ENCODE measurements at places on chromosomes 11 and 22. TPM values are rescaled to one million over a fixed set of nuclear protein-coding genes. Genes with fewer than 3 reads are reported as not detected.

The PGM2L1 gene
- 6.7 TPM for polyA plus RNA-seq

The VSIG2 gene
- polyA plus RNA-seq, result 5.0 TPM

The BTBD18 gene
- polyA plus RNA-seq, result 0.09 TPM

The TSKU gene
- polyA plus RNA-seq, result 26.6 TPM

The BSCL2 gene
- 38.6 TPM for polyA plus RNA-seq

The UBE2L3 gene
- 54.9 TPM for polyA plus RNA-seq

The SYT12 gene
- 0.06 TPM for polyA plus RNA-seq

The LRRC56 gene
- 2.4 TPM for polyA plus RNA-seq

The RELT gene
- 3.3 TPM for polyA plus RNA-seq

The SYT13 gene
- polyA plus RNA-seq, result 25.5 TPM

The SCUBE2 gene
- 10.7 TPM for polyA plus RNA-seq

The MB gene
- 7.2 TPM for polyA plus RNA-seq

The FOSL1 gene
- polyA plus RNA-seq, result 0.15 TPM

The MARK2 gene
- 49.3 TPM for polyA plus RNA-seq

The ANKK1 gene
- 0.27 TPM for polyA plus RNA-seq

The PSMA1 gene
- polyA plus RNA-seq, result 138 TPM

DNA sequence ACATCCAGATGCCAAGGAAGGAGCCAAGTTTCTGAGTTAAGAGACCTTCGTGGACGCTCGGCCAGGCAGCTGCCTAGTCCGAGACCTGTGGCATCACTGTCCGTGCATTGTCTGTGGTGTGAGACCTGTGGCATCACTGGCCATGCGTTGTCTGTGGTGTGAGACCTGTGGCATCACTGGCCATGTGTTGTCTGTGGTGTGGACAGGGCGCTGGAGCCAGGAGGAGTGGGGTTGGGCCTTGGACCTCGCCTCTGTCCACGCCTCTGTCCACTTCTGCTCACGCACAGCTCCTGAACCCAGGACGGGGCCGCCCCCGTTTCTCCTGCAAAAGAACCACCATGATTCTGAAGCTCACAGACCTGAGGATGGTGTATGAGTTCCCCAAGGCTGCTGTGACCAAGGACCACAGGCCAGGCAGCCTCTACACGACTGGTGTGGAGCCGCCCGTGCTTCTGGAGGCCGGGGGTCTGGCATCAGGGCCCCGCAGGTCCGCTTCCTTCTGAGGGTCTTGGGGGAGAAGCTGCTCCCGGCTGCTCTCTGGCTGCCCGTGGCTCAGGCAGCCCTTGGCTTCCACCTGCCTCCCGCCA, 1218.3 kb downstream of the BRD1 start:
- DNase-seq, result no peak

DNA sequence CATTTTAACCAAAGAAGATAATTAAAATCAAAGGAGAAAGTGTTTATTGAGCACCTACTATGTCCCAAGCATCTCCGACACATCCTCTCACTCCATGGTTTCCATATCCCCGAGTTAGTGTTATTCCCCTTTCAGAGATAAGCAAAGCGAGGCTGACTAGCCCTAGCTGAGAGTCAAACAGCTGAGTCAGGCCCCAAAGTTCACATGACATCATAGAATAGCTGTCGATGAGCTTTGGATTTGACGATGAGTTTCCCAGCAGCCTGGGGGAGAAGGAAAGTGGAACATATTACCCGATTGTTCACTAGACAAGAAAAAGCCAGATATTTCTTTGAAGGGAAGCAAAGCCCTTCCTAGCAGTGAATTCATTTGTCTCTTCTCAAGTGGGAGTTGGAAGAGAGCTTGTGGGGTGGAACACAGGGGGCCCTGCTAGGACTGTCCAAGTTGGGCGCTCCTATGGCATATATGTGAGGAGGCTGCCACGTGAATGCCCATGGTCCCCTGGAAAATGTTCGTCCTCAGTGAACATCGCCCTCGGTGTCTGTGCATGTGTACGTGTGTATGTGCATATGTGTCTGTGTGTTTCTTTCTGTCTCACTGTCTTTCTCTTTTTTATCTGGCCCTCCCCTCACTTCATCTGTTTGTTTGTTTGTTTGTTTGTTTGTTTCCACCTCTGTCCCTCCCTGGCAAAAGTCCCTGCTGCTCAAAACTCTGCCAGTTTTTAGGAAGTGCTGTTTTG, 493 bp upstream of the CYTH4 start:
- no peak for DNase-seq

DNA sequence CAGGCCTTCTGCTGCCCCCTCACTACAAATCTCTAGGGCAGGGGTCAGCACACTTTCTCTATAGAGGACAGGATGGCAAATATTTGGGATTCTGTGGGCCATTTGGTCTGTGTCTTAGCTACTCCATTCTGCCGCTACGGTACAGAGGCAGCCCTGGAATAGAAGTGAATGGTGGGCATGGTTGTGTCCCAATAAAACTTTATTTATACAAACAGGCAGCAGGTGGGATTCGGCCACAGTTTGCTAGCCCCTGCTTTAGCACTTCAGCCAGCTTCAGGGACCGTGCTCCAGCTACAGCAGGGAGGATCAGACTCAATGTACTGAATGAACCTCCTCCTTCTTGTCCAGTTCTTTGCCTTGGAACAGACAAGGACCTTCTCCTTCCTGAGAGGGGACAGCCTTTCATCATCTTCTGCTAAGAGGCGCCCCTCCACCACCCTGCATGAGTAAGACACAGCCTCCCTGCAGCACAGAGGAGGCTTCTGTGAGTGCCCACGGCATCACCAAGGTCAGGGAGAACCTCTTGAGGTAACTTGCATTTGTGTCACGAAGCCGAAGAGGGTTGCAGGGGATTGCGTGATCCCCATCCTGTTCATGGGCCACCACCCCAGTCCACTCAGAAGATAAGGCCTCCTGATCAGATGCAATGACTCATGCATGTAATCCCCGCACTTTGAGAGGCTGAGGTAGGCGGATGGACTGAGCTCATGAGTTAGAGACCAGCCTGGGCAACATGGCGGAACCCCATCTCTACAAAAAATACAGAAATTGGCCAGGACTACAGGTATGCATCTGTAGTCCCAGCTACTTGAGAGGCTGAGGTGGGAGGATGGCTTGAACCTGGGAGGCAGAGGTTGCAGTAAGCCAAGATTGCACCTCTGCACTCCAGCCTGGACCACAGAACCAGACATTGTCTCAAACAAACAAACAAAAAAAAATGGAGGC, 4.6 kb downstream of the C11orf24 start:
- DNase-seq, result no peak

- no peak for DNase-seq
Observed at GRCh38 chr11:104369761-104370160, 205.8 kb upstream of the PDGFD start.

GRCh38 chr11:118497831-118498230, 29.4 kb upstream of the TTC36 start:
- DNase-seq, result no peak

- no peak for DNase-seq
Observed at GRCh38 chr11:13214276-13214675, 63.3 kb upstream of the BMAL1 start.

DNA sequence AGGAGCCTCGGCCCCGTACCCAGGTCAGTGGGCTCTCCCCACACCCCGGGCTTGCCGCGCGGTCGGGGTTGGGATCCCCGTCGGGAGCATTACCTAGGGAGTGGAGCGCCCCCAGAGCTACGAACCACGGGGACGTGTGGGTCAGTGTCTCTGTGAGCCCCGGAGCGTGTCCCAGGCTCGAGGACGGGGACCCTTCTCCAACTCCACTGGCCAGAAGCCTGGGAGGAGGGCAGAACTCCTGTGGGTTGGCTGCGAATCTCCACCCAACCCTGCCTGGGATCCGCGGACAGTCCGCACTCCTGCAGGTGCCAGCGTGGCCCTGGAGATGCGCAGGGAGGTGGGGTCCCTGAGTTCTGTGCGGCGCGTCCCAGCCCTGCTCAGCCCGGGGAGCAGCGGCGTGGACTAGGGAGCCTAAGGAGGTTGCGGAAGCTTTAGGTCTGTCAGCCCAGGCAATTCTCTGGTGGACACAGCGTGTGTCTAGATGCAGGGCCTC, 346 bp downstream of the PPFIBP2 start:
- DNase-seq, result peak; percentile 57

DNA sequence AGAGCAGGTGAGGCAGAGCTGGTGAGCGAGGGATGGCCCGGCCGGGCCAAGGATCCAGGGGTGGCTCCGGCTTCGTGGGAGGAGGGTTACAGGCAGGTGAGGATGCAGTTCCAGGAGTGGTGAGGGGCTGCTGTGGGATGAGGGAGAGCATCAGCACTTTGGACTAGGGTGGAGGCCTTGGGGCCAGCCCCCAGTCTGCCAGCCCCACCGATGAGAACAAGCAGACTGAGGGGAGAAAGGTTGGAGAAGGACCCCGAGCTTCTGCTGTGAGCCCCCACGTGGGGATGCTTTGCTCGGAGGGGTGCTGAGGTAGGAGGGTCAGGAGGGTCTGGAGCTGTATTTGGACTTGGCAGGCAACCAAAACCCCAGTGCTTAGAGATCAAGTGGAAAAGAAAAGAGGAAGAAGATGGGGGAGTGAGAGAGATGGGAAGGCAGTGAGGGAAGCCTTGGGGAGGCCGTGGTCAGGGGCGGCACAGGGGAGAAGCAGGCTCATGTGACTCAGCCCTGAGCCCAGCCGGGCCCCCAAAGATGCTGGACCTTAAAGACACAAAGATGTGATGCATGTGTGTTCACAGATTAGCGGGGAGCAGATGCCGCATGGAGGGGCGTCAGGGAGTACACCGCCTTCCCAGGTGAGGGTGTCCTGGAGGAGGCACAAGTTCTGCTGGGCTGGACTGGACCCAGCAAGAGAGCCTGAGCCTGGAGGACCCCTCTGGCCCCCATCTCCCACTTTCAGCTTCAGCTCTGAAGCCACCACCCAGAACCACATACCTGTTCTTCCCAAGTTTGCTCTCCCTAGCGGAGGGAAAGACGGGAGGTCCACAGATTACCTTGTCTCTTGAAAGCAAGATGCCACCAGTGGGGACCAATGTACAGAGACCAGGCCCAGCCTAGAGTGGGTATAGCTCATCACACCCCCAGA, 91.3 kb downstream of the CDKN1C start:
- no peak for DNase-seq

- no peak for DNase-seq
Observed at GRCh38 chr11:22659783-22660182, 6.6 kb upstream of the GAS2 start.

- no peak for DNase-seq
Observed at GRCh38 chr22:45163099-45163450, 650 bp upstream of the NUP50 start.

- DNase-seq, result no peak
Observed at GRCh38 chr11:88569342-88569741, 231.8 kb upstream of the CTSC start.

DNA sequence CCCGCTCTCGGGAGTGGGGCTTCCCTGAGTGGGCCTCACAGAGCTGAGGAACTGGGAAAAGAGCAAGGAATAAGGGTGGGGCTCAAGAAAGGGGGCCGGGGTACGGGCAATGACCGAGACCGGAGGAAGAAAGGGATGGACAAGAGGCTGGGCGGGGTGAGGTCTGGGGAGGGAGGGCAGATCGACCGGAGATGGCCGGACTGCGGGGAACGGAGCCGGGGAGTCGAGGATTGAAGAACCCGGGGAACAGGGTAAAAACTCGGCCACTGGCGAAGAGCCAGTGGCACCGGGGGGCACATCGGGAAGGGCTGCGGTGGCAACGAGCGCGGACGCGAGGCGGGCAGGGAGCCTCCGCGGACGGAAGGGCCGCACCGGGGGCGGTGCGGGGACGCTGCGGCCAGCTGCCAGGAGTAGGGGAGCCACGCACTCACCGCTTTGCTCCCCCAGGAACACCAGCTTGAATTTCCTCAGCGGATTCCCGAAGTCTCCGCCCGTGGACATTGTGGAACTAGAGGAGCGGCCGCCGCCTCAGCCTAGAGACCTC, 667 bp downstream of the RAB6A start:
- peak; percentile 64 for DNase-seq

DNA sequence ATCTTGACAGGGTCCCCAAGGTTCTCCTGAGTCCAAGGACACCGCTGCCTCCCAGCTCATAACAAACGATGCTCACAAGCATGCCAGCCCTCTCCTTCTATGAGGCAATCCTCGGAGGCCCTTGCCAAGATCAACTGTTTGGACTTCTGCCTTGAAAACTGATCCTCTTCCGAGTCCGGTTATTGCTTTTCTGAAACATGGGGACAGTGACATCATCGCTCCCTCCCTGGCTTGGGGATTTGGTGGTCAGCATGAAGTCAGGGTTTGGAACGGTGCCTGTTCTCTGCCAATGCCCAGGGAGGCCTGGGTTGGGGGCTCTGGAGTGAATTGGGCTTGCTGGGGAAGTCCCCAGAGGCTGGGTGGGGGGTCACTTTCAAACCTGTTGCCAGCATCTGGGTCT, 149.3 kb downstream of the FBXO7 start:
- DNase-seq, result peak; percentile 36

DNA sequence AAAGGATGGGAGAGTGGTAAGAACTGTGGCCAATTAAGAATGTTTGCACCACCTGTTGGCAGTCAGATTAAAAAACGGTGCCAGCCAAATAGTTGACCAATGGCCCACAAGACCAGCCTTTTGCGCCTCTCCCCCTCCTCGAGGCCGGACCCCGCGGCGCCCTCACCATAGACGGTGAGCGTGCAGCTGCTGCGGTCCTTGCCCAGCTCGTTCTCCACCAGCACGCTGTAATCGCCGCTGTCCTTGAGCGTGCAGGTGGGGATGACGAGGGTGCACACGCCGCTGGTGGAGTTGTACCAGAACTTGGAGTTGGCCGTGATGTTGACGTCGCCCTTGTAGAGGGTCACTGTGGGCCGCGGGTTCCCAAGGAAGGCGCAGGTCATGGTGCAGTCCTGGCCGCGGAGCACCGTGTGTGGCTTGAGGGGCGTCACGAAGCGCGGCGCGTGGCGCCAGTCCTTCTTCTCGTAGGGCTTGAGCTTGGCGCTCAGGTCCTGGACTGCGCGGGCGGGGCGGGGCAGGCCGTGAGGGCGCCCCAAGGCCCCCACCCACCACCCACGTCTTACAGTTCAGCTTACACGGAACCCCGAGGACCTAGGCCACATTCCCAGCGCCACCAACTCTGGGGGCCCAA, 7.2 kb downstream of the TMEM86A start:
- peak; percentile 44 for DNase-seq

DNA sequence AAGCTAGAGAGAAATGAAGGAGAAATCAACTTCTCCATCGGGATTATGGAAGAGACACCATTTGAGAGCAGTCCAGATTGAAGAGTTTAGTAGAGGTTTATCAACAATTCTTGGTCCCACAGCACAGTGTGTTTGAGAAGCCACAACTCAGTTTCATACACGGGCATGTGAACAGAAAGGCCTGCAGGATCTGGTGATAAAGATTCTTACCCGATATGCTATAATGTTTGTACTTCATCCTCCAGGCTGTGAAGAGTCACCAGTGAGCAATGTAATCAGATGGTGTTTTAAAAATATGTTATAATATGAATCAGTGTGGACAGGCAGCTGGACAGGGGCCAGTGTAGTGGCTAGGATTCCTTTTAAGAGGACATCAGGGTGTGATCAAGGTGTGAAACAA, 29.7 kb upstream of the VWA5A start:
- DNase-seq, result no peak

GRCh38 chr11:3148990-3149851, 15.9 kb downstream of the OSBPL5 start:
- no peak for DNase-seq

DNA sequence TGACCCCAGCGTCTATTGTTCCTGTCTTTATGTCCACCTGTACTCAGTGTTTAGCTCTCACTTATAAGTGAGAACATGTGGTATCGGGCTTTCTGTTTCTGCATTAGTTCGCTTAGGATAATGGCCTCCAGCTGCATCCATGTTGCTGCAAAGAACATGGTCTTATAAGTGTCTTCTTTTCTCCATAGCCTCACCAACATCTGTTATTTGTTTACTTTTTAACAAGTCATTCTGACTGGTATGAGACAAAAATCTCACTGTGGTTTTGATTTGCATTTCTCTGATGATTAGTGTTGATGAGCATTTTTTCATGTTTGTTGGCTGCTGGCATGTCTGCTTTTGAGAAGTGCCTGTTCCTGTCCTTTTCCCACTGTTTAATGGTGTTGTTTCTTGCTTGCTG, 21.7 kb upstream of the SLN start:
- no peak for DNase-seq

Measured in large intestine (tissue), 12 donors.